ENCODE measurements at places on chromosomes 6 and 20.

DNA sequence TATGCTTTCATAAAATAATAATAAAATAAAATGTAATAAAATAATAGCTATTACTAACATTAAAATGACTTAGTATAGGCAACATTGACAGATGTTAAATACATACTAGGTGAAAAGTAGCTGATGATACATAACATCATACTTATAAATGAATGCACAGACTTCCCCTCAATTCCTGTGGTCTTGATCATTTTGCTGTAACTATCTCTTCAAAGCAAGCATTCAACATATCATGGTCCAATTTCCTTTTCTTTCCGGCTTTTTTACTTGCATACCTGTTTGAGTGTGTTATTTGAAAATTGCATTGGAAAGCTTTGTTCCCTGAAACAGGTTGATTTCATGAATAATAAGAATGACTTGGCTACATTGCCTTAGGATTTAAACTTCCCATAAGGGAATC, 309.3 kb downstream of the HDGFL1 start:
- DNase-seq = no peak

DNA sequence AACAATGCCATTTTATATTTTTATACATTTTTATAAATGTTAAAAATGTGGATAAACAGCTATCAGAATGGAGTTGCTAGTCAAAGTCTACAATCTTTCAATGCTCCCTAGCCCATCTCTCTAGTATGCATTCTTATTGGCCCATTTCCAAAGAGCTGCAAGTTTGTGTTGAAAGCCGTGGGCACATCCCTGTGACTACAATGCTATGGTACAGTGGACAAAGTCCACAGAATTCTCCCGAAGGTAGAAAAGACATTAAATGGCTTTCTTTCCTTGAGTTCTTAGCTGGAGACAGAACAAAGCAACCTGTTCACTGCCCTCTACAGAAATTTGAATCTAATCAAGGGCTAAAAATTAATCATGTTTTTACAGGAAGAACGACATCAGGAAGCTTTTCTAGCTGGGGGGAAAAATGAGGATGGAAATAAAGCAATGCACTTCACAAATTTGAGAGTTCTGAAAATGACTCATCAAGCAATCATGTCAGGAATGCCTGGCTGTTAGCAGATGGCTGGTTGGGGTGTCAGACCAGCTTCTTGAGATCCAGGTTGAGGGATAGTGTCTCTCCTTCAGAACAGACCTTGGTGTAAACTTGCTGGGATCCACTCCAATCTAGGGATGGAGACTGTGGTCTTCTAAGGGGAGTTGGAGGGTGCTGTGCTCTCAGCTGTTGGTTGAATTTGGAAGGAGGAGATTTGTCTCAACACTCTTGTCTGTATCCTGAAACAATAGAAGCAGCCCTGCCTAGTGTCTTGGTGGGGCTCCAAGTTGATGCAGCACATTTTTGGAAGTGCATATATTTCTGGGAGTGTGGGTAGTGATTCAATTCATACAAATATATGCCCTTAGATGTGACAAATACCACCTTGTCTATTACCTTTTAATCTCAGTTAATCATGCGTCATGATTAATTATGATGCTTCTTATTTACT, 143.4 kb upstream of the PHACTR1 start:
- peak; percentile 38 for DNase-seq

- DNase-seq = peak; percentile 41
Observed at GRCh38 chr6:97053643-97054411, 129.3 kb downstream of the KLHL32 start.

DNA sequence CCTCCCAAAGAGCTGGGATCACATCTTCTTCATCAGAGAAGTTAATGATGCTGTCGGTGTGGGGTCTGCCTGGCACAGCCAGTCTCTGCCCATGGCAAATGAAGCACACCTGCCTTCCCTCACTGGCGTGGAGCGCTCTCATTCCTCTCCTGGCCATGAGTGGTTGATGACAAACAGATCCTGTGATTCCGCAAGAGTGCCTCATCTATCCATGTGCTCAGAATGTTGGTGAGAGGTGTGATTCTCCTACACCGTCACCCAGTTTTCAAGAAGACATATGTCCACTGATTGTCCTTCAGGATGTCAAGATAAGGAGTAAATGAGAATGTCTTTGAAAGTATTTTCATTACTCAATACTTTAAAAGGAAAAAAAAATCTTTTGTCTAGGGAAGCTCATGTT, 97.5 kb upstream of the GGTLC1 start:
- no peak for DNase-seq

GRCh38 chr6:120938164-120938875, 396.0 kb downstream of the TBC1D32 start:
- DNase-seq = no peak

GRCh38 chr6:21201187-21201586, 392.4 kb upstream of the SOX4 start:
- no peak for DNase-seq

- no peak for DNase-seq
Observed at GRCh38 chr20:19212469-19212815, at the start of gene SLC24A3. Gene SLC24A3 (plus strand): TSS chr20:19212642.

DNA sequence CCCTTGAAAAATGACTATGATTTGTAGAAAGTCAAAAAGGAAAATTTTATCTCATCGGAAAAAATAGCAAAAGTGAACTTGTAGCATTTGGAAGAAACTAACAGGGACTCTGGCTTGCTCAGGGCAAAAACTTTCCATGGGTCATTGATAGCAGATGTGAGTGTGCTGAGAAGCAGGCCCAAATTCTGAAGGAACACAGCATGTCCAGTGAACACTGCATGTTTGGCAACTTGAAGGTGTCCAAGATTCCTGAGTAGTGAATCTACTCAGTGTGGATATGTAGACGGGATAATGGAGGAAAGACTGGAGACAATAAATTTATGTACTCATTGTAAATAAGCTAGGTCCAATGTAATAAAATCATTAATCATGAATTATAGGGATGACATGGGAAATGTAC, 8.2 kb downstream of the SLC17A2 start:
- DNase-seq = no peak

DNA sequence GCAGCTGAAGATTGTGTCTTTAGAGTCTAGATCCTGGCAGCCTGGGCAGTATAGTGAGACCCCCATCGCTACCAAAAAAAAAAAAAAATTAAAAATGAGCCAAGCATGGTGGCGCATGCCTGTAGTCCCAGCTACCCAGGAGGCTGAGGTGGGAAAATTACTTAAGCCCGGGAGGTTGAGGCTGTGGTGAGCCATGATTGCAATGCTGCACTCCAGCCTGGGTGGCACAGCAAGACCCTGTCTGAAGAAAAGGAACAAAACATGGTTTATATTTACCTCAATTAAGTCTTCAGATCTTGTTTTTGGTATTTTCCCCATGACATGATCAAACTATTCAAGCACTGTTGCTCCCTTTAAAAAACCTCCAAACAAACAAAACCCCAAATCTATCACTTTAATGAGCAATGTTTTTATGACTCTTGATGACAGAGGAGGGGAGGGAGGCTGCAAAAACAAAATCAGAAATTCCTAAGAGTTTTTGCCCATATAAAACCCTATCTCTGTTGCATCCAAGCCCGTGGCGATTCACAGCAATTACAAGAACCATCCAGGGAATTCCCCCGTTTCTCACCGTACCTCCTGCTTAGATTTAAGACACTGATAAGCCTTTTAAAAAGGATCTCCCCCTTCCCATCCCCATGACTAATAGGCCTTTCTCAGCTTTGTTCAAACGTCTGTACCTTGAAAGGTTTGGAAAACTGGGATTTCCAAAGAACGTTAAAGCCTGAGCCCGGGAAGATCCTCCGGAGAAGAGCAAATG, 259.9 kb downstream of the BMP7 start:
- peak; percentile 81 for DNase-seq

- DNase-seq = peak; percentile 75
Observed at GRCh38 chr6:170553534-170554012, 466 bp upstream of the PSMB1 start.

DNA sequence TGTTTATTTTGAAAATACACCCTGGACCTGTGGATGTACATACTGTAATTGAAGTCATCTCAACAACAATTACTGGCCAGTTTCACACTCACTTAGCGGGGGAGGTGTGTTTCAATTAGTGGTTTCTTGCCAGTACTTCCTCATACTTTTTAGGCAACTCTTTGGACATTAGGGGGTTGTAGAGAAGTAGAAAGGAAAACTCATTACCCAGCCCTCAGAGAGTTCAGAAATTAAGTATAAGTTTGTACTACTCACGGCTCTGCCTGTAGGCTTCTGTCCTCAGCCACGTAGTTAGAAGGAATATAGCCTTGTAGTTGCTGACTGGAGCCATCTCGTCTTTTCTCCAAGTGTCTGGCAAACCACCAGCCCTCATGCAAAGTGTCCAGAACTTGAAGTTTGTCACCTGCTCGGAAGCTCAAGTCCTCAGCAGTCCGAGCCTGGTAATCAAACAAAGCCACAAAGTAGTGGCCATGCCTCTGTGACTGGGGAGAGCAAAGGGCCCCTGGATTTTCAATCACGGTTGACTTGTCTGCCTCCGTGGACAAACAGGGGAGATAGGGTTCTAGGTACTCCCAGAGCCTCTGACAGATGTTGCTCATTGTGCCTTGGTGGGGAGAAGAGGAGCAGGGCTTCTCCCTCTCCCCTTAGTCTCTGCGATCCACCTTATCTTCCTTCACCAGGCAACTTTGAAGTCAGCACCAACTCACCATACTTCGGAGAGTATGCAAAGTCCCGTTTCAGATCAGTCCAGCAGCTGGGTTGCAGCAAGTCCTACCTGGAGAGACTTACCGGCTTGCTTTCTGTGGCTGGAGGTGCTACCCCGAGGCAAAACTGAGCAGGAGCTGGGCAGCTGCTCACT, 749 bp downstream of the FRK start:
- DNase-seq = peak; percentile 24

DNA sequence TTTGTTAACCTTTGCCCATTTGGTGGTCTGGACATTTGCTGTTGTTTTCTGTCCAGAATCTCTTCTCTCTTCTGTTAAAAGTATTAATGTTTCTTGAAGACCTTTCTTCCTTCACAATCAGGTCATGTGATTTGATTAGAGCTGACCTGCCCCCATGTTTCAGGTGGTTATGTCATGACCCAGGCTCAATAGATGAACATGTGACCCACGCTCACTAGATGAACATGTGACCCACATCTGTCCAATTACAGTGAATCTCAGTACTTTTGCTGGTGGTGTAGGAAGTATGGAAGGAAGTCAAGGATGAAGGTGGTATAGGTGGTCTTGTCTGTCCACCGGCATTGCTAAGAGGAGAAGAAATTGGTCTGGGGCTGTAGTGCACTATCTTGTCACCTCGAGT, 289.1 kb upstream of the JAG1 start:
- DNase-seq = no peak

- peak; percentile 47 for DNase-seq
Observed at GRCh38 chr6:75830959-75831885, 82.2 kb downstream of the MYO6 start.

GRCh38 chr6:157693867-157694266, 129.2 kb upstream of the SNX9 start:
- DNase-seq = no peak

GRCh38 chr20:58880994-58881752, 28.7 kb downstream of the GNAS start:
- no peak for DNase-seq

- DNase-seq = peak; percentile 63
Observed at GRCh38 chr6:106254636-106255035, 70.9 kb downstream of the ATG5 start.

GRCh38 chr6:151482290-151482689, 11.5 kb upstream of the CCDC170 start:
- DNase-seq = peak; percentile 87

- DNase-seq = no peak
Observed at GRCh38 chr20:57953638-57954037, 243.8 kb upstream of the PMEPA1 start.

DNA sequence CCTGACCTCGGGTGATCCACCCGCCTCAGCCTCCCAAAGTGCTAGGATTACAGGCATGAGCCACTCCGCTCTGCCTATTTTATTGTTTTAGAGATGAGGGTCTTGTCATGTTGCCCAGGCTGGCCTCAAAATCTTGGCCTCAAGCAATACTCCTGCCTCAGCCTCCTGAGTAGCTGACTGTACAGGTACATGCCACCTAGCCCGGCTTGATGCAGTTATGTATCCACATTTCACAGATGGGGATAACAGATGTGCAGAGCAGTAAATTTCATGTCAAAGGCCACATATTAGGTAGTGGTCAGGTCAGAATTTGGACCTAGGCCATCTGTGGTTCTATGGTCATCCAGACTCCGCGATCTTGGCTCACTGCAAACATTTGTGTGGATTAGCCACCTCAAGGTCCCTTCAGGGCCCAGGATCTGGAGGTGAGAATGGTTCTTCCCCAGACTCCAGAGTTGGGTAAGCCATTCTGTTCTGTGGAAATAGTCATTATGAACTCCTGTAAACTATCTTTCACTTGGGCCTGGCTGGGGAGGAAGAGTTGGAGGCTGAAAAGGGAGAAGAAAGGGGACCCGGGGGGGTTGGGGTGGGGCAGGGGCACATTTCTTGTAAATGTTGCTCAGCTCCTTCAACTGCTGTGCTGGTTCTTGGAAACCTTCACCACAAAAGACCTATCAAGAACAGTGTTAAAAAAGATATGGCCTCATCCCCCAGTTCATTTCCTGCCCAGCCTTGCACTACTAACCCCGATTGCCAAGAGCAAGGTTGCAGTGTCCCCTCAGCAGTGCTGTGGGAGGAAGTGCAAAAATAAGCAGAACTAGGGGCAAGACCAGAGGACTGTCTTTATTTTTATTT, 13.0 kb downstream of the PIM1 start:
- no peak for DNase-seq

GRCh38 chr6:107989166-107990094, 31.4 kb upstream of the SEC63 start:
- DNase-seq = no peak

DNA sequence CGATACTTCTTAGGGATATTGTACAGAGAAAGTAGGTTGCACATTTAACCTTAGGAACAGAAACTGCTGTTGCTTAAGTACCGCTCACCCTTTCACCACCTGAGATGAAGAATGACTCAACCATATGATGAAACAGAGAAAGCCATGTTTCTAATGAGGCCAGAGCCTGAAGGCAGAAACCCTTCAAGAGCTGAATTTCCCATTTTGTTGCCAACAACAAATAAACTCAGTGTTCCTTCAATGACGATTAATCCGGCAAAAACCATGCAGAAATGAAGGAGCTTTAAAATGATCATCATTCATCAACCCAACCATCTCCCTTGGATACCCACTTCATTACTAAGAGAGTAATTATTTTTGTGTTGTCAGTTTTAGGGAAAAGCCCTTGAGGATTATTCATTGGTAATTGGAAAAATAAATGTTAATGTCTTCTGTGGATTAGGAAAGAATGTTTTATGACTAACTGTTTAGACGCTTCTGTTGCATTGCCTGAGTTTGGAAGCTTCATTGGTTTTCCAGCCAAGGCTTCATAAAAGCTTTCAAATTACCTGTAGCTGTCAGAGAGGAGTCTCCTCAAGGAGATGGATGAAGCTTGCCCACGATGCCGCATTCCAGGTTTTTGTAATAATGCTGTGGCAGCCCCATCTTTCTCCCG, 112.1 kb upstream of the IYD start:
- peak; percentile 67 for DNase-seq

Measured in fibroblast of villous mesenchyme (primary cell).